ENCODE measurements at places on chromosomes 3 and 15.

GRCh38 chr3:157574531-157574930, 71.3 kb upstream of the VEPH1 start:
- no peak for DNase-seq

GRCh38 chr15:87881026-87881425, 375.5 kb downstream of the NTRK3 start:
- DNase-seq: no peak

DNA sequence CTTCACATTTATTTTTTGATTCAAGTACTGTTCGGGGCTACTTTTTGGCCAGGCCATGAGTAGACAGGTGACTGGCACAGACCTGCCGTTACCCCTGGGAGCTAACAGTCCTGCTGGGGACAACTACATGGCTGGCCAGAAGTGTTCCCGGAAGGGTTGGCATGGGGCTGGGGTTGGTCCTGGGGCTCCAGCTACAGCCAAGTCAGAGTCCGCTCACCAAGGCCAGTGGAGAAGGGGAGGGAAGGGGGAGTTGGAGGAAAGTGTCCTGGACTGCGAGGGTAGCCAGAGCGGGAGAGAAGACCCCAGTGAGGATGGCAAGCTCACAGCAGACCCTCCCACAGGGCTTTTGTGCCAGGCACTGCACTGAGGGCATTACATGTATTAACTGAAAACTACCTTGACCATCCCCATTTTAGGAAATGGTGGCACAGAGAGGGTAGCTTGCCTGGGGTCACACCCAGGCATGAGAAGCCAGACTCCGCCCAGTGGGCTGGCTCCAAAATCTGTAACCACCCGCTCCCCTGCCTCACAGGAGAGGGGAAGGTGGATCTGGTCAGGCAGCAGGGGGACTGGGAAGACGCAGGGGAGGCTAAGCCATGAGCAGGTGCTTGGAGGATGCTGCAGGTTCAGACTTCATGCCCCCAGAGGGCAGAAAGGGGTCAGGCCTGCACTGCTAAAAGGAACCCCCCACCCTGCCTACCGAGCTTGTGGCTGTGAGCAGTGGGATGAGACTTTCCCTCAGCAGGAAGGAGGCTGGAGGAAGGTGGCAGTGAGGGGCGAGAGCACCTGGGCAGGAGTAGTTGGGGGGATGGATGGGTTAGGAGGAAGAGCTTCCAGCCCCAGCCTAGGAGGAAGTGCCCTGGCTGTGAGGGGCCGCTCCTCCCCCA, 38.3 kb upstream of the ESYT3 start:
- no peak for DNase-seq

GRCh38 chr3:15875016-15875689, 77.4 kb upstream of the ANKRD28 start:
- DNase-seq: no peak

DNA sequence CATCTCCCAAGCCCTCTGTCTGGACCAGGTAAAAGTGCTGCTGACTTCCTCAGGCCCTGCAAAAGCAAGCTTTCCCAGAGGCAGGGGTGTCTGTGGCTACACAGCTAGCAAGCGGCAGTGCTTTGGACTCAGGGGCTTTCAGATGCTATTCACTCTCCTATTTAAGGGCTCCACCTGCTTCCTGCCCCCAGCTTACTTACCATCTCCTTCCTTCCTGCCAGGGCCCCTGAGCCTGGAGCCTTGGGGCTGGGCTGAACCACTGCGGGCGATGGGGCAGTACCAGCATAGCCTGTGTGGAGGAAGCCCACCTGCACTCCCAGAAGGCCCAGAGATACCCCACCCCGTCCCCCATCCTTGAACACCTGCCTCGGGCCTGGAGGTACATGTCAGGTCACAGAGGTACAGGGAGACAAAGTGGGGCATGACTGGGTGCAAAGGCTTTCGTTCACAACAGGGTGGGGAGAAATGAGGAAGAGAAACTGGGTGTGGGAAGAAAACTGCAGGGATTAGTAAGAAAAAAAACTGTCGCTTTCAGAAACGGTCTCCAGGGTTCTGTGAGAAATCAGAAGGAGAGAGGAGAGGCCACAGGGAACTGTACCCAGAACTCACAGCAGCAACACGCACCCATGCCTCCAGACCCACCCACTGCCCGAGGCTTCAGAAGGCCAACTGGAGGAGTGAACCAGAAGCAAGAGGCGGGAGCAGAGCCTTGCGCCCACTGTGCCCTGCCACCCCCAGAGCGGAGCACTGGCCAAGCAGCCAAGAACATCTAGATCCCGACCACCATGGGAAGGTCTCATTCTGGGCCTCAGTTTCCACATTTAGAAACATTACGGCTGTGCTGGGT, 49.5 kb downstream of the CCDC12 start:
- DNase-seq: no peak

DNA sequence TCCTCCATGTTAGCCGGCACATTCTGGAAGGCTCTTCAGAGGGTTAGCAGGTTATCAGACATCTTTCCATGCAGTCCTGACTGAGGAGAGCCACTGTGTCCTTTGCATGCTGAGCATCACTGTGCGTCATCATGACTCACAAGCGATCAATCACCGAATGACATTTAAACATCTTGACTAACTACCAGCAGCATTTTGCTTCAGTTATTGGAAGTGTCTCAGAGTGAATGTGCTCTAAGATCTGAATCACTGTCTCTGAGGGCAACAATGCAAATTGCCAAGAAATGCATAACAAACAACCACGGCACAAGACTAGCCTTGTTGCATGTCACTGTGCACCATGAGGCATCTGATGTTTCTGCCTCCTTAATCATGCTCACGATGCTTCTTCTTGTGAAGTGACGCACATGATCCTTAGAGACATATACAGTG, 18.3 kb upstream of the ATP8B4 start:
- DNase-seq: peak; percentile 82

GRCh38 chr15:88221836-88222235, 34.7 kb downstream of the NTRK3 start:
- DNase-seq: no peak

- no peak for DNase-seq
These were observed 182.6 kb downstream of the ITPR1 start for GRCh38 chr3:4675704-4676103.

GRCh38 chr15:23565395-23566070, at the start of gene MKRN3:
Gene MKRN3, plus strand, starts transcription at chr15:23565674. Its CDS starts 109 bp downstream, at chr15:23565783.
- DNase-seq: peak; percentile 95

- peak; percentile 96 for DNase-seq
These were observed 54.6 kb upstream of the VILL start for GRCh38 chr3:37935756-37936666.

DNA sequence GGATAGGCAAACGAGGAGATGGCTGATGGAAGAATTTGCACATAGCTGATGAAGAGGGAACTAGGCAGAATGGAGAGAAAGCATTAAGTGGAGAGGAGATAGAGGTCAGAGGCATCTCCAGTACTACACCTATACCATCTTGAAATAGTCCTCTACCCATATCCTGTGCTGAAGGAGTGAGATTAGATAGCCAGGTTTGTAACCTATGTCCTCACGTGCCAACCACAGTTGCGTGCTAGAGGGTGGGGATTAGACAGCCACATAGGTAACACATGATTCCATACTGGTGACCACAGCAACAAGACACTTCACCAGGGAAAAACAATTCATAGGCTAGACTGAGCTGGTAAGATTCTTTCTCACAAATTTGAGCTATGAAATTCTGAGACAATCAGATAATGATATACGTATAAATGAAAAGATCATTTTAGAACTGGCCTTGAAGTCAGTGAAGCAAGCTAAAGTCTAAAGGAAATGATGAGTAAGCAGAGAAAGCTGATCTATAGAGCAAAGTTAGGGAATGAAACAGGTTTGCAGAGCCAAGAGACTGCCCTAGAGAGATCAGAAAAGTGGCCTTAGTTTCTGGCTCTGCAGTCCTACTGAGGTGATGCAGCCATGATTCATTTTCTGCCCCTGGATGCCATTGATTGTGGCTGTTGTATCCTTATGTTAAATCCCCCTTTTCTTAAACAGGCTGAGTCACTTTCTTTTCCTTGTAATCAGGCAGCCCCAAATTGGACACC, 17.7 kb downstream of the MYNN start:
- no peak for DNase-seq

- no peak for DNase-seq
These were observed 60.8 kb upstream of the ANKRD34C start for GRCh38 chr15:79221696-79222095.

GRCh38 chr3:39910826-39911464, 101.5 kb downstream of the MYRIP start:
- peak; percentile 54 for DNase-seq

GRCh38 chr15:90209591-90209990, 8.5 kb downstream of the SEMA4B start:
- DNase-seq: no peak

DNA sequence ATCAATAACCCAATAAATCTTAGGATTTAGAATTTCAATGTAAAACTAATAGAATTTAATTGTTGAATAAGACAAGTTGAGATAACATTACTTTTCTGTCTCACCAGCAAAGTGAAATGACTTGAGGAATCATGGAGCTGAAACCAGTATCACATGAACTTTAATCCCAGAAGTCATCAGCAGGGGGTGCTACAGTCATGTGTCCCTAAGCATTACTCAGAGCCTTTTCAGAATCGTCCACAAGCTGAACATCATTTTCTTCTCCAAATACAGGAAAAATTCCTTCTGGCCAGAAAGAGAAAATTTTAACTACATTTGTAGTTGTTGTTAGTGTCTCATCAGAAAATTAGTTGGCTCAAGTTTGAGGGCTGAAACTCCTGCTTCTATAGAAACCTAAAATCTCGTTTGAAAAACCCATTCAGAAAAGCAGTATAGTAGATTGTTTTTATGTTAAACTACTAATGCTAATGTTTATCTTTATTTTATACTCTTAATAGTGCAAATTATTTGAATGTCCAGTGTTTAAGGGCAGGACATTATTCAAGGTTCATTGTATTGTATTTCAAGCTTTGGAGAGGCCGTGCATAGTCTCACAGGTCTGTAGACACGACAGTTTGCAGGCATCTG, 384.1 kb downstream of the PLOD2 start:
- peak; percentile 68 for DNase-seq

GRCh38 chr15:91271565-91272153, 171.6 kb downstream of the SV2B start:
- peak; percentile 71 for DNase-seq

- DNase-seq: no peak
These were observed 175.7 kb downstream of the FOXP1 start for GRCh38 chr3:71407823-71408222.

DNA sequence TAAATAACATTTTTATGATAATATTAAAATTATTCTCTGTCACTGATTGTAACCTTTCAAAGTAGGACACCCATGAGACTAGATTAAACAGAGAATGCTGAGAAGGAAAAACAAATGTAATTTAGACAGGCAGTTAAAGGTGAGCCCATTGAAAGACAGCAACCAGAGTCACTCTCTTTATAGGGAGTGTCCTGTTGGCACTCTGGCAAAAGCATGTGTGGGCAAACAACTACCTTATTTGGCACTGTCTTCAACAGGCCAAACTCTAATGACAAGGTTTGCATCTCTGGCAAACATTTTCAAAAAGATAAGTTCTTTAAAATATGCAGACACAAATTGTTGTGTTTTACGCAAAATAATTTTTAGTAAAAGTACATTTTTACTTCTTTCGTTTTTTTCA, 29.8 kb downstream of the NFKBIZ start:
- DNase-seq: no peak

DNA sequence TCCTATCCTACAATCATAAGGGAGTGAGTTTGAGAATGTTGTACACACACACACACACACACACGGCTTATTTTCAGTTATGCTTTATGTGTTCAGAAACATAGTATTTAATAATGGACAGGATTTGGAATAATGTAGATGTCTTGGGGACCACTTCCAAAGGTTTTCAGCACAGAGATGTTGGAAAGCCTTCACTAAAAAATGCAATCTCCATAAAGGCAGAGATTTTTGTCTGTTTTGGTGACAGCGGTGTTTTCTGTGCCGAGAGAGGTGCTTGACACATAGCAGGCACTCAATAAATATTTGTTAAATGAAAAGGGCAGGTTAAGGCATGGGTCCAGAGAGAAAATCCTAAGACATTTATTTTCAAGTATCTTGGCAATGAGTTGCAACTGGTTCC, 428.2 kb upstream of the RGMA start:
- no peak for DNase-seq

DNA sequence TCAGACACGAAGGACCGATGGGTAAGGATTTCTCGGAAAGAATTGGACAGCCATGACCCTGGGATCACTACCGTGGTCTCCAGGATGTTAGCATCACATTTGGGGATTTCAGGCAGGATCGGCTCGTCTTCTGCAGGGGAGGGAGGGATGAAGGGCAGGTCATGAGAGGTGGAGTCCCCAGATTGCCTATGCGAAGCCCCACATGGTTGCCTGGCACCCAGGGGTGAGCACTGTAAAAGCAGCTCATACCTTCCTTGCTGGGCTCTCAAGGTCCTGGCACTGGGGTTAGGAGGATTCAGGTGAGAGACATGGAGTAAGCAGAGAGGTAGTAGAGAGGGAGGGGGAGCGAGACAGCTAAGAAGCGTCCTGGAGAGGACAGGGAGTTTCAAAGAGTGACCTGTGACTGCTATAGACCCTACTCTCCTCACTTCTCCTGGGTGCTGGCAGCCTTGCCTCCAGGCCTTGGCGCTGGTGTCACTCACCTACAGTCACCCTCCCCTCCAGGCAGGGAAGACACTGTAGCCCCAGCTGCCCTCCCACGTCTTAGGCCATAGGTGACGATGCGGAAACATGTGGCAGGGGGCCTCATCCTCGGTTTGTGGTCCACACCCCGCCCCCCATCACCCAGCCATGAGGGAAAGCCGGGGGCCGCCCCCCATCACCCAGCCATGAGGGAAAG, 15.0 kb upstream of the EHD4 start:
- no peak for DNase-seq

- DNase-seq: no peak
These were observed 3.9 kb downstream of the GRM2 start for GRCh38 chr3:51710631-51711351.

GRCh38 chr15:40104296-40104864, 4.3 kb downstream of the BMF start:
- no peak for DNase-seq

GRCh38 chr15:53114960-53115359, 324.8 kb upstream of the ONECUT1 start:
- no peak for DNase-seq

DNA sequence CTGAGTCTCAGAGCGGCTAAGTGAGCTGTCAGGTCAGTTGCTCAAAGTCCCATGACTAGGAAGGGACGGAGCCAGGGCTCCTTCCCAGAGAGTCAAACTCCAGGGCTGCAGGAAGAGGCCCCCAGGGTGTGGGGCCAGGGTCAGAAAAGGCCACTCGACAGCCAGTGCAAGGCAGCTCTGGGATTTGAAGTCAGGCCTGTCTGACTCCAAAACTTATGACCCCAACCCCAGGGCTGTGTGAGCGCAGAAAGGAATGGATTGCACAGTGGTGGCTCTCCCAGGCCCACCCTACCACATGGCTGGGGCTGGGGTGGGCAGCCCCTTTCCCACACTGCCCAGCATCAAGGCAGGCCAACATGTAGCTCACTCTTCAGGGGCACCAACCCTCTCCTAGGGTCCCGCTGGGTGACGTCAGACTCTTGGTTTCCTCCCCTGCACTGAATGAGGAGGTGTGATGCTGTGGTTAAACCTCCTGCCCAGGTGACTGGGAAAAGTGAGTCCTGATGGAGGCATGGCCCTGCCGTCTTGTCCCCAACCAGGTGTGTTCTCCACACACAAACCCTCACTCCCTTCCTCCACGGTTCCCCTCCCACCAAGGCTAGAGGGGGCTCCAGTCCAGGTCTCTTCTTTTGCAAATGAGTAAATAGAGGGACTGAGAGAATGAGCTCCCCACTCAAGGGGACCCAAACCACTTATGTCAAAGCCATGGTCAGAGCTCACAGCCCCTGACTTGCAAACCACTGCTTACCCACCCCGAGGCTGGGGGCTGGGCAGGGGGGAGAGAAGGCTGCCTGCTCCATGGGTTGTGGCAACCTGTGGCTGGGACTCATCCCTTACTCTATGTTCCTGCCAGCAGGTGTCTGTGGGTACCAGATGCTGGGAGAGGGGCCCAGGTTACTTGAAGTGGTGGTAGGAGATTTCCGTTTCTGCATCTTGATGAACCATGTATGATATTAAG, 23.8 kb upstream of the CORO2B start:
- DNase-seq: no peak
